ENCODE measurements at places on chromosomes 7 and 10.

DNA sequence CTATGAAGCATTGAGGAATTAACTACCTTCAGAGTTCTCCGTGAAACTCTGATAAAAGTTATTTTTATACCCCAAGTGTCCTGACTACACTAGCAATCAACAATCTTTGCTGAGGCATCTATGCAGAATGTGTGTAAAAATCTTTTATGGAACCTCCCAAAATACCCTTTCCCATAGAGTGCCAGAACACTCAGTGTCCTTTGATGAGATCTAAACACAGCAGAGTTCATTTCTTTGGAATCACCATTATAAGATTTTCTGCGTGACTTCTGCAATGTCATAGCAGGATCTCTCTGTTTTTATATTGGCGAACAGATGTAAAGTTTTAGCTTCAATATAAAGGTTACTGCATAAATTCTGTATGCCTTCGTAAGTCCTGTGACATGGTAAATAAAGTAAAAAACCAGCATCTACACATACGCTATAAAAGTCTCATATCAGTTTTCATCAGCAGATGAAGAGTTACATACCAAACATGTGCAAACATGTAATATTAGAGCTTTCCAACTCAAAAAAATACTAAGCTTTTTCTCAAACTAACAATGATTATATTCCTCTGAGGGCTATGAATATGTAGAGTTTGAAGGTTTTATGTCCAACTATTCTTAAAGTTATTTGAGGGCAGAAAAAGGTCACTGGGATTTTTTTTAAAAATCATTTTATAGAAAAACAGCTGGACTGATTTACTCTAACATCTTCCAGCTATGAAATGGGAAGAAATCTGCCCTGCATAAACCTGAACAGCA lies 67.2 kb downstream of the SKIDA1 start:
- no peak for DNase-seq

- no peak for DNase-seq
These were observed 417.0 kb downstream of the TYW1 start for GRCh38 chr7:67413670-67414069.

- no peak for DNase-seq
These were observed 80.4 kb downstream of the PPP1R3C start for GRCh38 chr10:91552274-91553095.

- DNase-seq = no peak
These were observed 383.5 kb upstream of the VWC2 start for GRCh38 chr7:49389871-49390479.

DNA sequence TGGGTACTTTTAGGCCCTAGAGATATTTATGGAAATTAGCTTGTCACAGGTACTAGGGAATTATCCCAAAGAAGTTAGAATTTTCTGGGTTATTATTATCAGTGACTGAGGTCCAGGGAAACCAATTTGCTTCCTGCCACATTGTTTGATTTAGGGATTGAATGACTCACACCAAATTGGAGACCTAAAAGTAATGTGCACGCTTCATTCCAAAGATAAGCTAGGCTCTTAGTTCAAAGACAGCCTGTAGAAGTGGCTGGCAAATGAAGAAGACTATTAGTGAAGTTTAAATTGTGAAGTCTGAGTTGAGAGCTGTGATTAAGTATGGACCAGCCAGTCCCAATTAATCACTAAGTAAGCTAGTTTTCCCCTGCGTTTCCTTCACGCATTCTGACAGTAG lies 188.1 kb upstream of the MYO3A start:
- DNase-seq = no peak

DNA sequence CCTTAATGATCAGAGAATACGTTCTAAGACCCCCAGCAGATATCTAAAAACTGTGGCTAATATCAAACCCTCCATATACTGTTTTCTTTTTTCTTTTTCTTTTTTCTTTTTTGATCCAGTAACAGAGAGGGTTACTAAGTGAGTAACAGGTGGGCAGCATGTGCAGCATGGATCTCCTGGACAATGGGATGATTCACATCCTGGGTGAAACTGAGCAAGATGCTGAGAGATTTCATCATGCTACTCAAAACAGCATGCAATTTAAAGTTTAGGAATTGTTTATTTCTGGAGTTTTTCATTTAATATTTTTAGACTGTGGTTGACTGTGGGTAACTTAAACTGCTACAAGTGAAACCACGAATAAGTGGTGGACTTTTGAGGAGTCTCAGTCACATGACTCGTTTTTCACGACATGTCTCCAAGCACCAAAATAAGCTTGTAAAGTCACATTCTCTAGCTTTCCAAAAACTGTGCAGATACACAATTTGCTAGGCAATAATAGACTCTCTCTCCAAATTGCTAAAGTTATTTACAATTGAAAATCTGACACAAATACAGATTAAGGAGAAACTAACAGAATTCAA lies 716.2 kb downstream of the NXPH1 start:
- DNase-seq = no peak

DNA sequence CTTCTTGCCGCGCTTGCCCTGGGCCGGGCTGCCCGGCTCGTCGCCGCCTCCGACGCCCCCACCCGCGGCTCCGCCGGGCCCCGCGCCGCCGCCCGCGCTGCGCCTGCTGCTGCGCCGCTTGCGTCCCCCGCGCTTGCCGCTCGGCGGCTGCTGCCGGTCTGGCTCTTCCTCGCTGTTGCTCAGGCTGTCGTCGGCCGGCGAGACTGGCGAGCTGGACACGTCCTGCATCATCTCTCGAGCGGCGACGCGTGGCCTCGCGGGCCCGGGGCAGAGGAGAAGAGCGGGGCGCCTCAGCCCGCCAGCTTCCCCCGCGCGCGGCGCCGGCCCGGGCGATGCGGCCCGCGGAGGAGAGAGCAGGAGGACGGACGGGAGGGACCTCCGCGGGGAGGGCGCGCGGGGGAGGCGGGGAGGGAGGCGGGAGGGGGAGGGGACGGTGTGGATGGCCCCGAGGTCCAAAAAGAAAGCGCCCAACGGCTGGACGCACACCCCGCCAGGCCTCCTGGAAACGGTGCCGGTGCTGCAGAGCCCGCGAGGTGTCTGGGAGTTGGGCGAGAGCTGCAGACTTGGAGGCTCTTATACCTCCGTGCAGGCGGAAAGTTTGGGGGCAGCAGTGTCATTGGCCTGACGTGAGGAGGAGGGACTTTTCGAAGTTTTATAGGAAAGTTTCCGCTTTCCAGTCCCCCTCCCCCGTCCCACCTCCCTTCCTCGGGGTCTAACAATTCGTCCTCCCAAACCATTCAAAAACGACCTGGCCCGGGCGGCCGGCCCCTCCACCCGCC lies at the start of gene TWIST1:
Gene TWIST1 (minus strand): TSS at position 546 of the 779 bp plus-strand sequence. CDS start 315 bp downstream, at position 231.
- DNase-seq = no peak

- no peak for DNase-seq
These were observed 145.5 kb upstream of the CELF2 start for GRCh38 chr10:10872035-10872673.

- DNase-seq = no peak
These were observed 85.5 kb downstream of the DNAJB6 start for GRCh38 chr7:157422279-157422678.

GRCh38 chr10:13695588-13695987 lies 108.8 kb downstream of the PRPF18 start:
- DNase-seq = no peak

GRCh38 chr10:14163377-14164086 lies 167.2 kb downstream of the FRMD4A start:
- DNase-seq = peak; percentile 61

DNA sequence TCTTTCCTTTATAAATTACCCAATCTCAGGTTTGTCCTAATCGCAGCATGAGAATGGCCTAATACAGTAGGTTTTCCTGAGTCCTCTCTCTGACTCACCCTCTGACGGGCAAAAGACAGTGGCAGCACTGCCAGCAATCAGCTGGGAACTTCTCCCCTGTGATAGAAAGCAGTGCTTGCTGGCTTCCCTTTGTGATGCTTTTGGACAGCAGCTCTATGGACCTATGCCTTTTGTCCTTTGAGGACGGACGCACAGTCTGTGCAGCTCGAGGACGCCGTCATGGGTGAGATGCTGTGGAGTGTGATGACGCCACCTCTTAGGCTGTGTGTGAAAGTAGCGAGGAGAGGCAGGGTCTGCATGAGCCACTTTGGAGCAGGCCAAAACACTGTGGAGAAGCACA lies 68.8 kb downstream of the KIAA1217 start:
- DNase-seq = no peak

Measured in LNCaP clone FGC (cell line).